NCI-H446 treated with DMSO at 0.1 percent for 48 hours (cell line): ENCODE measurements at places on chromosomes 3 and 15.

DNA sequence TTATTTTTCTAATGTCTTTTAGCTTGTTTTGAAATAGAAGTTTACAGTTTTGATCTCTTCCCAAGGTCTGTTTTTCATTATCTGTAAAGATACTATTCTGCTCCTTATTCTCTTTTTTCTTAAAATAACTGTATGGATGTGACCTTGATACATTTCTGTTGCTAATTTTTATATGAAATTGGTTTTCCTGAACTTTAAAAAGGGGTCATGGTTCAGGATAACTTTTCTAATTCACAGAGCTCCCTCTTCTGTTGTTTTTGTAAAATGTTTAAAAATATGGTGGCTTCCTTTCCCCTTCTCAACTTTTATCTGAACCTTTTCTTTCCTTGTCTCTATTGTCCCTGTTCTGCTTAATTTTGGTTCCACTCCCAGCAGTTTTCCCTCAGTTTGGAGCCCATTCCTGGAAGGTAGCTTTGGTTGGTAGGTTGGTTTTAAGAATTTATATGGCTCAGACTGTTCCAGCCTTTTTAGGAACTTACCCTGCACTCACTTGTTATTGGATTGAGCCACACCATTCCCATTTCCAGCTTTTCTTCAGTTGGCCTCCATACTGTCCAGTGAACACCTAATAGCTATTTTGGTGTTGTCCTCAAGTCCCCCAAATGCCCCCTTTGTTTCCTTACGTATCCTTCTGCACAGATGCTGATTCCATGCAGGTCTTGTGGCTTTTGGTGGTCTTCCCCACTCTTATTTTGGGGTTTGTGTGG lies 70.3 kb downstream of the SLMAP start:
- DNase-seq, result no peak

DNA sequence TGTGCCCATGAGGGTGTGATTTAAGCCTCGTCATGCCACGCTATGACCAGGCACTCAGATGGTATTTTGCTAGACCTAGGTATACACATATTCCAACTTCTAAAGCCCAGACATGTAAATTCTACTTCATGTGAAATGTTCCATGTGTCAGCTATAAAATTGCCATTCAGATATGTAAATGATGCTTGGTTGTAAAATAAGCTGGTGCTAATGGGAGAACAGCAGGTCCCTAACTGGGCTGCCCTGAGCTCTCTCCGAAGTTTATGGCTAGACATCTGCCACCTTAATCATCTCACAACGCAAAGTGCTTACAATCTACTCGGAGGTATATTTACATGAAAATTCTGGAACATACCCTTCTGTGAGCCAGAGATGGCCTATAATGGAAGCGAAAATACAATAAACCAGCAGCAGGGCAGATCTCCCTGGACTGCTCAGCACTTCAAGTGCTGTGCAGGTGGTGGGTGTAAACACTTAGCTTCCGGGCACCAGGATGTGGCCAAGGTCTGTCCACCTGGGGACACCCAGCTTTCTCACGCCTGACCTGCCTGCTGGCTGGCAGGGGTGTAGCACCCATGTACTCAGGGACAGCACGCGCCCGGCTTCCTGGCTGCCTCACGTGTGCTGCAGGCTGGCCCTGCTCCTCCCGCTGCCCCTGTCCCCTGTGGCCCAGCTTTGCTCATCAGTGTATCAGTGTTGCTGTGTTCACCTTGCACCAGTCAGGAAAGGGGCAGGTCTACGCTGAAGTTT lies 82.0 kb downstream of the CHDH start:
- no peak for DNase-seq

GRCh38 chr3:95002438-95003046 lies 939.7 kb downstream of the NSUN3 start:
- peak; percentile 43 for DNase-seq

DNA sequence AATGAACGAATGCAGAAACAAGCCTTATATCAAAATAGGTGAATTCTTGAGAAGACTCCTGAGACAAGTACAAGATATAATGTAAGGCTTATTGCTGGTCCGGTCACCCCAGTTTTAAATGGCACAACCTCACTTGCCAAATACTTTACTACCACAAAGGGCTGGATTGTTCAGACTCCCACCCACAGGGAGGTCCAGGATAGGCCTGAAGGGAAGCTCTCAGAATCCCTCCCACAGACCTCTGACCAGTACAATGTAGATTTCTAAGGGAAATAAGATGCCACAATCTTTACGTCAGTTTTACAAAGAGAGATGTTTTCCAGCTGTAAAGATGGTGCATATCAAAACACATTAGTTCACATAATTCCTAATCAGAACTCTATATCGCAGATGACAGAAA lies 577.7 kb upstream of the ADAMTS9 start:
- DNase-seq, result no peak

DNA sequence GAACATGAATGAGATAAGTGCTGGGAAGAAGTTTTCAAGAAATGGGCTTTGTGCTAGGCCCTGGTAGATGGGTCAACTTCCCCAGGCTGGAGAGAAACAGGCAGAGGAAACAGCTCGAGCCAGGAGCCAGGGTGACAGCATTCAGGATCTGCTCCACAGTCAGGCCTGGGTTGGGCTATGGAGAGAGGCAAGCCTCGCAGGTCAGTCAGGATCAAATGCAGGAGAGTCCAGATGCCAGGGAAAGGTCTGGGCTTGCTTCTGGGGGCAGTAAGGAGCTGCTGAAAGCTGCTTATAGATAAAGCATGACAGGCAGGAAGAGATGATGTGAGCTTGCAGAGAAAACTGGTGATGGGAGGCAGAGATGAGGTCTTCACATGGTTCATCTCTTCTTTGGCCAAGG lies 11.0 kb upstream of the USP3 start:
- DNase-seq, result no peak

DNA sequence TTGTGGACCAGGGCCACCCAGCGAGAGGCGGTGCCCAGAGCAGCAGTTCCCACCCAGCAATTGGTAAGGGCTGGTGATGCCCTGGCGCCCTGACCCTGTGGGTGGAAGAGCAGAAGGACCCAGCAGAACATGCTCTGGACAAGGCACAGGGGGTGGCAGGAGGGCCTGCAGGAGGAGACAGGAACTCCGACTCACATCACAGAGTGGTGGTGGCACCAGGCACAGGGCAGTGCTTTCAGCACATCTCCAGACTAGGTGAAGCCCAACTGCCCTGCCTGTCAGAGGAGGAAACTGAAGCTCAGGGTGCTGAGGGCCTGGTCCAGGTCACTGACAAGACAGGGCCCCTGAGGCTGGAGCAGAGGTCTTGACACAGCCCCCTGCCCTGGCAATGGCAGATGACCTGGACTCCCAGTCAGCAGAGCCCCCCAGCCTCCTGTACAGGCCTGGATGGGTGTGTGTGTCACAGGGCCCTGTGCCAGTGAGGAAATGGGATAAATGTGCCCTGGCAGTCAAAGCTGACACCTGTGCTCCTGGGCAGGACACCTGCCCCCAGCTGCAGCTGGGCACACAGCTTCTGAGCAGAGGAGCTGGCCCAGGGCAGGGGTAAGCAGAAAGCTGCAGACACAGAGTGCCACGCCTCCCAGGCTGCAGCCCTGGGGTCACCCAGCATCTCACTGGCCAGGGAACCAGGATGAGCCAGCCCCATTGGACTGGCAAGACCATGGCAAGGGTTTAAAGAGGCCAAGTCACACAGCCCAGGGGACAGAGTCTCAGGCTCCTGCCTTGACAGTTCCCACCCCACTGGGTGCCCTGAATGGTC lies 11.4 kb downstream of the KLF15 start:
- no peak for DNase-seq

DNA sequence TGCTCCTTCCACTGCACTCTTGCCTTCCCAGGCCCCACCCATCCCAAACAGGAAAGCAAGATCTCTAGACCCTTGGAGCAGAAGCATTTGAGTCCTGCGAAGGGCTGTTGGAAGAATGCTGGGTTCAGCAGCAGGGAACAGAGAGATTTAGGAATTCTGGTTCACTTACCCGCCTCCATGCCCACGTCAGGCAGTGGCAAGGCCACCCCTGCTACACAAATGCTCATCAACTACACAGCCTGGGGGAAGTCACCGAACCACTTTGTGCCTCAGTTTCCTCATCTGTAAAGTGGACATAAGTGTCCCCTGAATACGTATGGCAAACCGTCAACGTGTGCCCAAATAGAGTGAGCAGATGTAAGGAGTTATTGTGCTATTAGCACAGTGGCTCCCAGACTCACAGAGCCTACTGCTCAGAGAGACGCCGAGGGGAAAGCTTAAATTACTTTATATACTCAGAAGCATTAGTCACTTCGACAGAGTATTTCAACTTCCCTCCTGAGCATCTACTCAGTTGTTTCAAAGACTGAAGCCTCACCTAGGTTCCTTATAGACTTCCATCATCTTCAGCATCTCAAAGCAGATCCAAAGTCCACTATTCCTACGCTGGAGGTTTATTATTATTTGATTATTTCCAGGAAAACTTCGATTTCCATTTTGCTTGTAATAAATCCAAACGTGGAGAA lies 905 bp downstream of the HOMER2 start:
- DNase-seq, result no peak

- DNase-seq, result no peak
Observed at GRCh38 chr3:44120721-44121582, 120.7 kb upstream of the TOPAZ1 start.

DNA sequence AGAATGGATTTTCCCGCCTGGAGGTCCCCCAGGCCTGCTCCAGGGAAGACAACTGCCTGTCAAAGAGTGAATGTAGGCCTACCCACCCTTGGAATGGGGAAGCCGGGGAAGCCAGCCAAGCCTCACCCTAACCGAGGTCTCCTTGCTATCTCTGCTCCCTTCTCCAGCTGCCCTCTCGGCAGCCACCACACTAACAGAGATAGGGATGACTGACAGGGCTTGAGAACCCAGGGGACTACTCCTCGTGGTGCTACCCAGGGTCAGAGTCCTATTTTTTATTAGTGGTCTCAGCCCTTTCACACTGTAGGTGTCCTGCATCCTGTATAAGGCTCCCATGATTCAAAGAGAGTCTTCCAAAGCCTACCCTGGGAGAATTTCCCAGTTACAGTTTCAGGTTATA lies 160.6 kb upstream of the CHRM5 start:
- DNase-seq, result no peak

GRCh38 chr3:140078343-140078742 lies 143.4 kb downstream of the CLSTN2 start:
- DNase-seq, result no peak

DNA sequence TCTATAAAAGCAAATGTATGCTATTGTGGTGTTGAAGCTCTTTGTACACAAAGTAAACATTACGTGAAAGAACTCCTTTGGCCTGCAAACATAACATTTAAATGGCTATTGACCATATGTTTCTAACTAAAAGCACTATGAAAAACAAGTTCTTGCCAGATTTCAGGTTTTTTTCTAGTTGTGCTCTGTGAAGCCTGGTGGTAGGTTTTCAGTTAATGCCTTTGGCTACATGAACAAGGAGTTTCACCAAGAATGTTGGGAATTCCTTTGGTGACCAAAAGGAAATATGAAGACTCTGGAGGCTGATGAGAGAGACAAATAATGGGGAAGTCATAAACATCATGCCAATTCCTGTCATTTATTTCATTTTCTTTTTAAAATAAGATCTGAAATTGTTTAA lies 66.0 kb downstream of the RBMS3 start:
- no peak for DNase-seq
